ENCODE measurements at places on chromosomes 1 and 21.

- no peak for DNase-seq
Observed at GRCh38 chr1:60596791-60597750, 485.3 kb upstream of the NFIA start.

- DNase-seq = no peak
Observed at GRCh38 chr1:59266927-59267293, 30.0 kb upstream of the FGGY start.

DNA sequence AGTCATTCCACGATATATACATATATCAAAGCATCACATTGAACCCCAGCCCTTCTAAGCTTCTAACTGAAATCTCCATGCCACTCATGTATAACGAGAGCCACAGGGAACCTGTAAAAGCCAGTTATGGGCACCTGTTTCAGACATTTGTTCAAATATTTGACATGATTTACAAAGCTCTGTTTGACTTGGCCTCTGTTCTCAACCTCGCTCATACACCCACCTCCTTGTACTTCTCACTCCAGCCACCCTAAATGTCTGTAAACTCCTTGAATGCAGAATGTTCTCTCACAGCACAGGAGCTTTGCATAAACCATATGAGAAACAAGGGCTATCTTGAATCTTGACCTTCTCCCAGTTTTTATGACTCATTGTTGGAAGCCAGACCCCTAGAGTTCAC, 36.9 kb upstream of the CD2 start:
- DNase-seq = no peak

- no peak for DNase-seq
Observed at GRCh38 chr1:38152351-38153065, 105.9 kb upstream of the POU3F1 start.

DNA sequence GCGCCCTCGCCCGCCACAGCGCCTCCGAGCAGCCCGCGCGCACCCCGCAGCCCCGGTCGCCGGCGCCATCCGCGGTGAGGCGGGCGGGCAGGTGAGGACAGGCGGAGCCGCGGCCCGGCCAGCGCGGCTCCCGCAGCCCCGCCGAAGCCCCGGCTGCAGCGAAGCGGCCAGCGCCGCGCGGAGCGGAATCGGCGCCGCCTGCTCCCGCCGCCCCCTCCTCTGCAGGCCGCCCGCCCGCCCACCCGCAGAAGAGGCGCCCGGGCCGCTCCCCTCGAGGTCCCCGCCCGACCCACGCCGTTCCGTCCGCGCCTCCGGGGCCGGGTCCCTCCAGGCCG, 1.3 kb downstream of the PRDM16 start:
- no peak for DNase-seq

- no peak for DNase-seq
Observed at GRCh38 chr1:201319631-201320030, 36.3 kb downstream of the PKP1 start.

- peak; percentile 41 for DNase-seq
Observed at GRCh38 chr1:98053471-98054366, 132.9 kb upstream of the DPYD start.

GRCh38 chr21:42063191-42063570, 7.9 kb upstream of the UMODL1 start:
- no peak for DNase-seq

Data from AML-193 (cell line).